ENCODE measurements at places on chromosomes 4 and X.

DNA sequence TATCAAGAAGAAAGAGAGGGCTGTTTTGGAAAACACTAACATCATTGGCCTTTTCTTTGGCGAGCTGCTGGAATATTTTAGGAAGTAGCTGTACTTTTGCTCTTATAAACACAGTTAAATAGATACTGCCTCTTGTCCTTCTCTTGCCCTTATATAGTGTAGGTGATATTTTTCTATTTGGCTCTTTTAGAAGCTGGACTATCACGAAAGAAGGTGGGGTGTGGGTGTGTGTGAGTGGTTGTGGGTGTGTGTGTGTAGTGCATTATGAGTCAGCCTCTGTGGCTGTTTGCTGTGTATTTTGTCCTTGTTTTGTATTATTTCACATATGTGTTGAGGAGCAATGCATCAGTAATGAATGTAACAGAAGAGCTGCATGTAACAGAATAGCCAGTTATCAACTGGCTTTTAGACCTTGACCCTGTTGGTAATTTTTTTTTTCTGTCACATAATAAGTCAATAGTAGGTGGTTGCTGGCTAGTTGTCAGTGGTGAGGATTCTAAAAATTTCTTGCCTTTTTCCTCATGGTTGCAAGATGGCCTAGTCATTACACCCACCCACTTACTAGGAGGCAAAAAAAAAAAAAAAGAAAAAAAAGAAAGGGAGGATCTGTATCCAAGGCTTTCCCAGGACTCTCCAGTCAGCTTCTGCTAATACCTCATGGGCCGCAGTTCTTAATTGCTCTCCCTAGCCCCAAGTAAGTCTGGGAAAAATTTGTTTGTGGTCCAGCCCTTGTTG, 23.8 kb downstream of the ARHGAP10 start:
- DNase-seq: no peak

DNA sequence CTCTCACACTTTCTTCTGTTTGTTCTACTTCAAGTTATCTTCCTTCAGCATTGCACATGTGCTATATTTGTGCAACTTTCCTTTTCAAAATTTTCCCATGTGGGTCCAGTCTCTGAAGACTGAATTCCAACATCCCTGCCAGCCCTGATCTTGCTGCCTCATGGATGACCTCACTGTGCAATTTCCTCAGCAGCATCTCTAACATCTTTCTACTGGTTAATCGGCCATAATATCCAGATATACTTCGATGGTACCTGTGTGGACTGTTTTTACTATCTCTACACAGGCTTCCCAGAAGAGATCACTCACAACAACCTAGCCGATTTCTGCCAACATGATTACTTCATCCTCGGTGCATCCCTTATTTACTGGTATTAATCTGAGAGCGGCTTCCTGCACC, 41.5 kb downstream of the GPM6A start:
- DNase-seq: peak; percentile 12

GRCh38 chr4:101274888-101275752, 72.2 kb downstream of the PPP3CA start:
- no peak for DNase-seq

GRCh38 chr4:86775061-86775460, 74.1 kb downstream of the SLC10A6 start:
- DNase-seq: no peak

DNA sequence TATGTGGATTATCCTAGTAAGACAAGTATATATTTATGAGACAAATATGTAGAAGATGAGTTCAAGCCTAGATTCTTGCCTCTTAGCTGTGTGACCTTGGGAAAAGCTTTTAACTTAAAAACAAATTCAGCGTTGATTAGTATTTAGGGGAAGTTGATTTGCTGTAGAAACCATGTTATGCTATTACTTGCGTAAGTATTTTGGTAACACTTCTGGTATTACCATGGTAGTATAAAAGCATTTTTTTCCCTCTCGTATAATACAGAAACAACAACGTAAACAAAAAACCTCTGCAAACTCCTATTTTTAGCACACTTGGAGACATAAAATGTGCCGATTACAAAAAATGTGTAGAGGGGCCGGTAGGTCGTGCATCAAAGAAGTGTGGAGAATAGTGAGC, 33.2 kb downstream of the STAG2 start:
- no peak for DNase-seq

GRCh38 chr4:105059337-105059736, 87.3 kb upstream of the TET2 start:
- peak; percentile 14 for DNase-seq

DNA sequence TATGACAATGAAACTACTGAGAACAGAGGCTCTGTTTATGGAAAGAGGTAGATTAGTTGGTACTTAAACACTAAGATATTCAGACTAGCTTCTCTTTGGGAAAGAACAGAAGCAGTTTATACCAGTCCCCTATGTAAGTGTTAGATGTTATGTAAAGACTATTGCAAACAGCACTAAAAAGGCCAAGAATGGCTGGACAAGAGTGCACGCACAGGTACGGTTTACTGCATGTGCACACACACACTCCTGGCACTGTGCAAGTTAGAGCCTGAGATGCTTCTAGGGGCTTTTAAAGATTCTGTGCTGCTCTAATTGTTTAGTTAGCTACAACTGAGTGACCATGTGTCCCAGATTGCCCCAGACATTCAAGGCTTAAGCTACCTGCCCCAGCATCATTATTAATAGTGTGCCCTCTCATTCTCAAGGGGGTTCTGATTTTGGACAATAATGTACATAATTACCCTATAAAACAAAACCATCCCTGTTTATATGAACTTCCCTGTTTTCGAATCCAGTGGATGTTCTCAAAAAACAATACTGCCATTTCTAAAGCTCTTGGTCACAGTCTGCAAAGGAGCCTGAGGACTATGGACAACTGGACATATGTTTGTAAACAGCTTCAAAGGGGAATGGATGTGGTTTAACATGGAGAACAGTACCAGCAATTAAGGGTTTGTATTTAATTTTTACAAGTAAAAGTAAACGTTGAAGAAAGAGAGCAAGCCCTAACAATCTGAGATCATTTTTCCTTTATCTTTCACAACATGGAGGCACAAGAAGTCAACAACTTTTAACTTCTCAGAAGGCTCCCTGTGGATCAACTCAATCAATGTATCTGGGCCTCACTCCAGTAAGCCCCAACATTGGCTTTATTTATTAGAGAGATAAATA, 2.0 kb downstream of the SETD7 start:
- DNase-seq: no peak

- DNase-seq: no peak
Measured at GRCh38 chr4:2805712-2806389, 13.0 kb downstream of the SH3BP2 start.

DNA sequence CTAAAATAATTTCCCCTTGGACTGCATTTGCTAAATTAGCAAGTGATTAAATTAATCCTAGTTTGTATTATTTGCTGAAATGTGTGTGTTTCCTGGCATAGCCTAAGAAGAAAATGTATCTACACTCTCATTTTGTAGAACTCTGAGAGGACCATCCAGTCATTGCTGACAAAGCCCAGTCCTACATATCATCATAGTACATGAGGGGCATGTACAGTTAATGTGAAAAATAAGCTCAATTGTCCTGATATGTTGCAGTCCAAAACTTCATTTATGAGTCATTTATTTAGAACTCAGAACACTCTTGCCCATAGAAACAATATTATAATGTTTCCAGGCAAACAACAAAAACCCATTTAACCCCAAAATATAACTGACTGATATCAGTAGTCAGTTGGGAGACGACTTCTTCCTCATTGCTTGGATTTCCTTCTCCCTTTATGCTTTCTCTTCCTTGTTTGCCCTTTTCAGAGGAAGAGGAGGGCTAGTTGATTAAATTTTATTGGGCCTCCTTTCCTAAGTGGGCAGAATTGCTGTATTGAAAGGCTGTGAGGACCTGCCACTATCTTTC, 26.9 kb upstream of the BBS12 start:
- DNase-seq: no peak

DNA sequence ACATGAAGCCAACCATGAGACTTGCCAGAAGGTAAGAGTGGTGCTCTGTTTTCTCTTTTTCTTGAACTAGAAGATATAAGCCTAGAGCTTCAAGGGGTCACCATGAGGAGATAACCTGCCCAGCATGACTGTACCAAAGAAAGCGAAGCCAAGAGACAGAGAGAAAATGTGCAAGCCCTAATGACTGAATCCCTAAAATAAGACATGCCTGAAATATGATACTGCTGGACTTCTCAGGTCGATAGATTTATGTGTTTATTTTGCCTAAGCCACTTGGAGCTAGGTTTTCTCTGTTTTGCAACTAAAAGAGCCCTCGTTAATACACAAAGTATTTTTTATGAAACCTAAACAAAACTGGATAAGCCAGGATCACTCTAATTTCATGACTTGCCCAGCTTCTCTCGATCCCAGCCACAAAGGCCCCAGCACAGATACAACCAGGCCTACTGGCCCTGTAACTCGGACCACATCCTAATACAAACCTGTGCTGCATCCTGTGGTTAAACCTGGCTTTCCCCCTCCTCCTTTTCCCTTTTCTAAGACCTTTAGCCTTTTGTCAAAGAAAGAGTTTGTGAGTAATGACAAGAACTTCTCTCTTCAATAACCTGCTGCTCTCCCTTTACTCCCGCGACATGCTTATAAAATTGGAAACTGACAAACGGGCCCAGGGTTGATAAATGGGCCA, 185.8 kb downstream of the APBB2 start:
- no peak for DNase-seq

DNA sequence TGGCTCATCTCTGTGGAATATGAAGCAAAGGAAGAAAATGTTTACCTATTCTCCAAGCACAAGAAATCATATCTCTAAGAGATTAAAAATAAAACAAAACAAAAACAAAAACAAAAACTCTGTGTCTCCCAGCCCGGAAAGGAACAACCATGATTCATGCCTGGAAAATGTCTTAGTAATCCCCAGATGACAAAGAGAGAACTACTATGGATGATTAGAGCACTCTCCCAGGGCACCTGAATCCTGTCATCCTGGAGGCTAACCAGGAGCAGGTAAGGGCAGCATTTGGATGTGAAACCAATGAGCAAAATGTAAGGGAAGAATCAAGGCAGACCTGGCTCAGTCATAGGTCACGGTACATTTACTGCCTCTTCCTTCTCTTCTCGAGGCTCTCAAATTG, 1.7 kb upstream of the AKAP4 start:
- peak; percentile 43 for DNase-seq

DNA sequence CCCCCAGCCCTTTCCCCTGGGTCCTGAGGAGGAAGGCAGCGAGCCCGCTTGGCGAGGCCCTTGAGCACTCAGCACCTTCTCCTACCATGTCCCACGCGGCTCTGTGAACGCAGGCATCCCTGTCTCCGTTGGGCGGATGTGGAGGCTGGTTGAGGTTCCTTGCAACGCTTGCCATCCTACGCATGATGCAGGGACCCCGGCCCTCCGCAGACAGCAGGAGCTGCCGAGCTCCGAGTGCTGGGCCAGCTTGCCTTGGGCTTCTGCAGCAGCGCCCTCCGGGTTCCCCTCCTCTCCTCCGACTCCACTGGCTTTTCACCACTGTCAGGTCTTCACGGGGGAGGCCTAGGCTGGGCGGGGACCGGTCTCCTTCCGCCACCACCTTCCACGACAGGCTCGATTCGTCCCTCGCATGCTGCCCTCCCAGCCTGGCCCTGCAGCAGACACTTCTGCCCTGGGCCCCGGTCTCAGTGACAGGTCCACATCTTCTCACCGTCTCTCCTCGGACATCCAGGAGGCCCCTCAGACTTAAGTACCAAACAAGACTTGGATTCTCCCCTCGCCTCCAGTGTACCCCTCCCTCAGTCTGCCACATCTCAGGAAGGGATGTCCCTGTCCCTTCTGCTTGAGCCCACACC, 67.6 kb upstream of the HGFAC start:
- no peak for DNase-seq

DNA sequence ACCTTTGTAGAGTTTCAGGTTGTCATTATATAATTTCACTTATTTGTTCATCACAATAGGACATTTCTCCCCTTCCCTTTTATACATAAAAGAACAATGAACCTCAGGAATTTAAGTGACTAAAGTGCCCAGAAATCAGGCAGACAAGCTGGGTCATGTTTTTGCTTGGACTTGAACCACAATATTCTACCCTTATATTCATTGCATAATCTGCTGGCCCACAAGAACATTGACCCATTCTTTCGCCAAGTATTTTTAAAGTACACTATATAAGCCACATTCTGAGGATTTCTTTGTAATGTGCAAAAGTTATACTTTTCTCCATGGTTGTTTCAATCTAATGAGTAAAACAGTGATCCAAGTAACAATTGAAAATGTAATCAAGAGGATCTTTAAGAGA, 637.5 kb upstream of the SLIT2 start:
- DNase-seq: no peak

DNA sequence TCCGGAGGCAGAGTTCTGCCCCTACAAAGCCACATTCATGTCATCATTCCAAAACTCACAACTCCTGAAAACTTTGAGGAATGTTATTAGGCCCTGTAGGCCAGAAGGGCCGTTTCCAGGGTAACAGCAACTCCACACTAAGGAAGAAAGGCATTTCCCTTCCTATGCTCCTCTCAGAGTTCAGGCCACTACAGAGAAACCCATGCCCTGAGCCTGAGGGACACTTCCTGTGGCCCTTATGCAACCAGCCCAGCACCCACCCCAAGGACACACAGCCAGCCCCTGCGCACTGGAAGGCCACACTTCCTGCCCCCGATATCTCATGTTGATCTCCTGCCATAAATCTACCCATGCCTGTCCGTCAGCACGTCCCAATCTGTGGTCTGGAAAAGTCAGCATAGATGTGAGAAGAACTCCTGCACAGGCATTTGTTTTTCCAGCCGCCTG, 289.3 kb downstream of the BCOR start:
- DNase-seq: no peak

- DNase-seq: no peak
Measured at GRCh38 chr4:26238778-26239679, 81.8 kb upstream of the RBPJ start.

DNA sequence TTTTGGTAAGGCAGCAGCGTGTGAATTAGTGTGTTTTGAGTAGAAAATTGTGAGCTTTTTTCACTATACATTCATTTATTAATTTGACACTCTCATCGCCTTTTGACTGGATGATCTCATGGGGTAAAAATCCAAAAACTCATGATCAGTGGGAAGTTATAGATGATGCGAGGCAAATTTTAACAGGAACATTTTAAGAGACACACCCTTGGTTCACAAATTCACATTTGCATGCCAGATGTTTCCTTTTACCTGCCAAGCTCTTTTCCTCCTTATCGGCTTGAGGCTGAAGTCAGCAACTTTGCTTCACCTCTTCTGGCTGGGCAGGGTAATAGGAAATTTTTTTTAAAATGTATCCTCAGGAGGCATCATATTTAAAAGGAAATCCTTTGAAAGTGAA, 318.0 kb upstream of the HS3ST1 start:
- no peak for DNase-seq

DNA sequence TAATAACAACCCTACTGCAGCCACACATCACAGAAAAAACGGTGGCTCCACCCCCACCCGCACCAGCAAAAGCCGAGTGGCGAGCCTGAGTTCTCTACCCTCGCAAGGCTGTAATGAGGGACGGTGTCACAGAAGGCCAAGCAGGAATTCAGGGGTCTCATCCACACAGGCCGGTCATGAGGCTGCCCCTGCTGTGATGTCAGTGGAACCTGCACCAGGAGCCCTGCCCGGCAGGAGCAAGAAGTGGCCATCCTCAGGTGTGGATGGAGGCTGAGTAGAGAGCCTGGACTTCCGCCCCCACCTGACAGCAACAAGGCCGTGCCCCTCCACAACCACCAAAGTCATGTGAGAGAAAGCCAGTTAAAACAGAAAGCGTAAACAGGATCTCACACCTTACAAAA, 20.6 kb downstream of the LYAR start:
- DNase-seq: no peak

Measured in RKO (cell line).